AG09319 (cell line): ENCODE measurements at places on chromosomes 16 and 17.
A peak's percentile ranks its signal among the peaks of the same experiment; 100 is the strongest.

DNA sequence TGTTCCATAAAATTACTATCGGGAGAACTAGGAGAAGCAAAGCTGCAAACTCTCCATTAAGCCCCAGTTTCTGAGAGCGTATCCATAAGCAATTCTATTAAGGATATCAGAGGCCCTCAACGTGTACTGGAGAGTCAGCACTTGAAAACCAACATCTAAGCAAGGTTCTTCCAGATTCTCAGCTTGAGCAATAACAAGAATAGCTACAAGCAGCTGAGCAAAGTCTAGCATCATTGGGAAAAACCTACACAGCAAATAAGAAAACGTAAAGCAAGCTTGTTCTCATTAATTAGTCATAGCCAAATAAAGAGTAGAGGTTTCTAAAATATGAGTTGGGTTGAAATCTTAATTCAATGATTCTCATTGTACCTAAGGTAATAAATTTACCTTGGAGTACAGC is 26.9 kb upstream of the COX10 start:
- no peak for DNase-seq

GRCh38 chr17:49995055-49995738 is at the start of gene DLX3:
TSS of gene DLX3 (minus strand) at chr17:49995224. CDS start at chr17:49994998, 226 bp downstream.
- DNase-seq, result peak; percentile 24

GRCh38 chr16:88973007-88973410 is 4.0 kb downstream of the CBFA2T3 start:
- no peak for DNase-seq

DNA sequence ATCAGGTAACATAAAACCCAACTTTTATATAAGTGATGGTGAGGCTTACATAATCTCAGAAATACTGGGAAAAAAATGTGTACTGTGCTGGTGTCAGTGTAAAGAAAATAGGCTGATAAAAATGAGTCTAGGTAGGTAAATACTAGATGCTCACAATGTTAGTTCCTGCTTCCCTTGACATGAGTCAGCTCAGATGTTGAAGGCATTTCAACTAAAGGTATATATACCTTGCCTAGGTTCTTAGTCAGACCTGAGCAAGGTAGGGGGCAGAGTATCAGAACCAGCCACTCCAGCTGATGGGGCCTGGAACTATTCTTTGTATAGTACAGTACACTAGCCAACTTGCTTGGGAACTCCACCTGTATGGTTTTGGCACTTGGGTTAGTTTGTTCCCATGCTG is 51.0 kb upstream of the CA10 start:
- DNase-seq, result no peak

- DNase-seq, result no peak
Measured at GRCh38 chr17:34562387-34562786, 17.0 kb upstream of the TMEM132E start.

DNA sequence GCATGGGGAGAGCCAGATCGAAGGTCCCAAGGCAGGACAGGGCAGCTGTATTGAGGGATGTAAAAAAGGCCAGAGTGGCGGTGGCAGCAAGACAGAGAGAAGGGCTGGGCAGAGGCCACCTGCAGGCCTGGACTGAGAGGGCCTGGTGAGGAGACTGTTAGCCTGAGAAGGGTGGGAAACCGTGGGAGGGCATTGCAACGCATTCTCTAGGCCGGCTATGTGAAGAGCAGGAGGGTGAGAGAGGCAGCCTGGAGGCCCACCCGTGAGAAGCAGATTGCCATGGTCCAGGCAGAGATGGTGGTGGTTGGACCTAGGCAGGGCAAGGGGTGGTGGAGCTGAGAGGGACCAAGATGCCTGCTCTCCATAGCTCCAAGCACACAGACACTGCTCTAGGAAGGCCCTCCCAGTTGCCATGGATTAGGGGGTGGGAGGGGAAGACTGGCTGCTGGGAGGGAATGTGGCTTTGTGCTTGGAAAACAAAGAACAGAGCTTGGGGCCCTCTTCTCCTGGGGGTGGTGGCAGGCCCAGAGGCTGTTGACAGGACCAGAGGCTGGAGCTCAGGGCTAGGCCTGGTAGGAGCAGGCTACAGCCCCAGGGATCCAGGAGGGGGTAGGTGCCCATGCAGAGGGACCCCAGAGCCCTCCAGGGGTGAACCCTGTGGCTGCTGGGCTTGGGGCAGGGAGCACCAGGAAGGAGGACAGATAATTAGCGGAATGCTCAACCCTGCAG is 12.4 kb upstream of the TCAP start:
- no peak for DNase-seq

DNA sequence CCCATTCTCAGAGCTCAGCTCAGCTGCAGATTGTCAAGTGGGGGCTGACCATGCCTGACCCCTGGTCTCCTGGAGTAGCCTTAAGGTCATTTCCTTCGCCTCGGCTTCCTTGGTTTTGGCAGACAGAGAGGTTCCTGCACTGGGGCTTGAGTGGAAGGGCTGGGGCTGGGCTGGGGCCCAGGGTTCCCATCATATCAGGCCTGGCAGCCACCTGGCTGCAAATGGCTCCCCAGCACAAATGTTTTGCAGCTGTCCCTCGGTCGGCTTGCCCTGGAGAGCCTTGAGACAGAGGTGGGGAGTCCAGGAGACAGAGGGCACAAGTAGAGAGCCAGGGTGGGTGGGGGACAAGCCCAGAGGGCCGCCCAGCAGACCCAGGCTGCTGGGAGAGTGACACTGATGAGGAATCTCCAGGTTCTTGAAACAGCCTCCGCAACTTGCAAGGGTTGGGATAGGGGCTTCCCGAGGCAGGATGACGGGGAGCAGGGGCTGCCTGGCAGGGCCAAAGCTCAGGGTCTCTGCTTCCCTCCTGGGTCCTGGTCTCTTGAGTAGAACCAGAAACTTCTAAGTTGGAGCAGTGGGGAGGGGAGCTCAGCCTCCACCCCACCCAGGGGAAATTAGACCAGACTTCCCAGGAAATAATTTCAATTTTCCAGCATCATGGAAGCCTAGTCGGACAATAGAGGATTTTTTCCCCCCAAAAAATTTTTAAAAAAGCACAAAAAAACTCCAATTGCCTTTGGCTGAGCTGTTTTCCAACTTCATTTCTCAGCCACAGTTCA is 19.3 kb downstream of the IGFBP4 start:
- DNase-seq, result no peak

GRCh38 chr16:30958175-30959079 is 873 bp downstream of the SETD1A start:
- DNase-seq, result no peak
